ENCODE measurements at places on chromosomes 5 and 9. TPM values are rescaled to one million over a fixed set of nuclear protein-coding genes. Genes with fewer than 3 reads are reported as not detected.

The SPRY4 gene
- total RNA-seq = 27.9 TPM

The PPP2R2B gene
- not detected for total RNA-seq

The KLF4 gene
- 3.7 TPM for total RNA-seq

The RNF20 gene
- total RNA-seq = 29.5 TPM

The DBH gene
- not detected for total RNA-seq

Data from HT1080 (cell line).